ENCODE measurements at places on chromosomes 12 and 14.

- no peak for DNase-seq
Observed at GRCh38 chr14:100571837-100572236, 15.4 kb downstream of the BEGAIN start.

GRCh38 chr14:103854822-103855733 lies 7.7 kb upstream of the PPP1R13B start:
- DNase-seq = no peak

GRCh38 chr12:46907791-46908190 lies 82.0 kb upstream of the SLC38A4 start:
- DNase-seq = no peak

DNA sequence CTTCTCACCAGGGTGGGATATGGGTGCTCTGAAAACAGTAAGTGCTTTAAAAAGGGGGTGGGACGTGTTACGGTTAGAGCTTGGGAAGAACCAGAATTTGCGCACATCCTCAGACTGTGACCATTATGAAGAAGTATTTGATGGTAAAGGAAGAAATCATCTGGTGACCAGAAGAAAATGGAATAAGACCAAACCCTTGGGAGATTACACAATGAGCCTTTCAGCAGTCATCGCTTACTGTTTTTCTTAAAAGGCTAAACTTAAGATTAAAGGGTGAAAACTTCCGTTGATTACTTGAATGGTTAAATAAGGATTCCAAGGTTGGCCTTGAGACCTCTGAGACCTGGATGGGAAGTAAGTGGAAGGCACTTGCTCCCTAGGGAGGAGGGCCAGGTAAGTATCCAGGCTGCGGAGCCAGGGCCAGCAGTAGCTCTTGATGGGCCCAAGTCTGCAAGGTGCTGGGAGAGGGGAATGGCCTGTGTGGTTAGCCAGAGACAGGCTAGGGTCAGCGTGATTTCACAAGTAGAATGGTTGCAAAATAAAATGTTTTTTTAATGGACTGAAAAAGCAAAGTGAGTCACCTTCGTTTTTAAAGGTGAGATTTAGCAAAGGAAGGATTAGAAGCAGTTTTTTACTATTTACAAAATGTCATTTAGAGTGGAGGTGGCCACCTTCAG lies 13.0 kb upstream of the ISM2 start:
- no peak for DNase-seq

DNA sequence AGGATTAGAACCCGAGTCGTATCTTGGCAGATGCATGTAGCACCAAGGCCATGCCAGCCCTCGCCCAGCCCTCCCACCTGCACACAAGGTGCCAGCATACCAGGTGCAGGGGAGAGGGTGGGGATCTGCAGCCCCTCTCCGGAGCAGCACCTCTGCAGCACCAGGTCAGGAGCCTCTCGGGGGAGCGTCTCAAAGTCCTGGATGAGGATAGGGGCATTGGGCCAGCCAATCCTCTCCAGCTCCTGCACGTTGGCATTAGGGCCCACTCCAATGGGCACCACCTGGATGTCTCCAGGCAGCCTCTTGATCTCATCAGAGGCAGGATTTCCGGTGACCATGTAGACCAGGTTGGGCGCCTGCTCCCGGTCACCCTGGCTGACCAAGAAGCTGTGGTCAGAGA lies 73.2 kb upstream of the ANO2 start:
- no peak for DNase-seq

DNA sequence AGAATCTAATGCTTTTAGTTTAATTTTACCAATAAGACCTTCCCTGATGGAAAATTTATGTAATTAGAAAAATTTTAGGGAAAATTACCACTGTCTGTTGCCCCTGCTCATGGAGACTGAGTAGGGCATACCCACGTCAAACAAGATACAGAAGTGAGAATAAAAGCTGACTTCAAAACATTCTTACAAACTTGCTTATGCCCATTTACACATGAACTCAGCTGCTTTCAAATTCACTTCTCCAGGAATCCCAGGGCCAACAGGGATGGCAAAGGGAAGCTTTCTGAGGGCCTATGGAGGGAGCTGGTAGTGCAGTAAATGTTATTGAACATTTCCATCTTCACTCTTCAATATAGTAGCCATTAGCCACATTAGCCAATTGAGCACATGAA lies 4.8 kb upstream of the NINJ2 start:
- DNase-seq = no peak

GRCh38 chr12:91813701-91814100 lies 331.9 kb downstream of the BTG1 start:
- DNase-seq = no peak

DNA sequence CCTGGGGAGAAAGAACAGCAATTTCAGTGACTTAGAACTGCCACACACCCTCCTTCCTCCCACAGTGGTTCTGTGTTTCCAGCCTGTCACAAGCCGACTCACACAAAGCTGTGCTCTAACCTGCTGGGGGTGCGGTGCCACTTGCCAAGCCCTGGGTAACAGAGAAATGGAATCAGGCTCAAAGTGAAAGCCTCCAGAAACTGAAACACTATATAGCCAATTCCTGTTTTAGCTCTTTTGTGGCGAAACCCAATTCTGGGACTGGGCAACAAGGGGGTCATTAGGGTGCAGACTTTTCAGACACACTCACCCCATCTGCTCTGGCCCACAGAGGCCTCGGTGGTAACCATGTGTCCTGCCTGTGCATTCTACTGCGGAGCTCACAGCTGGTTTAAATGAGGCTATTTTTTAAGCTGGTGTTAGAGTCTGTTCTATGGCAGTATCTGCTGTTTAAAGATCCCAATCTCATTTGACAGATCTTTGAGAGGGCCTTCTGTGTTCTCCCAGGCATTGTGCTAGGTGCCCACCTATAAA lies 15.2 kb upstream of the ACTR6 start:
- DNase-seq = no peak

- no peak for DNase-seq
Observed at GRCh38 chr12:18966954-18967353, 162.6 kb upstream of the PLEKHA5 start.

- DNase-seq = no peak
Observed at GRCh38 chr12:77120156-77121085, 55.1 kb upstream of the E2F7 start.

DNA sequence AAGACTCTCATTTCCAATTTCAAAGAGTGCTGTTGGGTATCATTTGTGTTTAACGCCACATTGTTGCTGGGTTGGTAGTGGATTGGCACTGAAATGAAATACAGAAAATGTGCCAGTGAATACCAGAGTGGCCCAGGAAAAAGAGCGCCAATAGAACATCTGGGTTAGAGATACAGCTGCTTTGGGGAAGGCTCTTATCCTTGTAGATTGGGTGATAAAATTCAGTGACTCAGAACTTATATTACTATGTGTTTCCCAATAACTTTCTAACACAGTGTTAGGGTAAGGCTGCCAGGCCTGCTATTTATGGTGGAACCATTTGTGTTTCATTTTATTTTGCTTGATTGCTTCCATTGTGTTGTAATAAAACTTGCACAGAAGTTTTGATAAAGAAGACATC lies 168.2 kb upstream of the SSTR1 start:
- no peak for DNase-seq

DNA sequence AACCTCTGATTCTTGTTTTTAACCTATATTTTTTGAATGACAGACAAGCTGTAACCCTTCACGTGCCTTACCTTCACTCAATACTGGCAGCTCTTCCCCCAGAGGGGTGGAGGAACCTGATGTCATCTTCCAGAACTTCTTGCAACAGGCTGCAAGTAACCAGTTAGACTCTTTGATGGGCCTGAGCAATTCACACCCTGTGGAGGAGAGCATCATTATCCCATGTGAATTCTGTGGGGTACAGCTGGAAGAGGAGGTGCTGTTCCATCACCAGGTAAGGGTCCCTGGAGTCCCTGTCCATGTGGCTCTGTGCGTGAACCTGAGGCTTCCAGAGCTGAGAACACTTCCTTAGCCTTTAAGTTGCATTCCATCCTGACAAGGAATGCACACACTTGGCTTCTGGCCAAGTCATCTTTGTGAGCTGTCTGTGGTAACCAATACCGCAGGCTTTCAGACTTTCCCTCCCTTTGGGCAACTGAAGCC lies 22.7 kb downstream of the TRAFD1 start:
- DNase-seq = no peak

DNA sequence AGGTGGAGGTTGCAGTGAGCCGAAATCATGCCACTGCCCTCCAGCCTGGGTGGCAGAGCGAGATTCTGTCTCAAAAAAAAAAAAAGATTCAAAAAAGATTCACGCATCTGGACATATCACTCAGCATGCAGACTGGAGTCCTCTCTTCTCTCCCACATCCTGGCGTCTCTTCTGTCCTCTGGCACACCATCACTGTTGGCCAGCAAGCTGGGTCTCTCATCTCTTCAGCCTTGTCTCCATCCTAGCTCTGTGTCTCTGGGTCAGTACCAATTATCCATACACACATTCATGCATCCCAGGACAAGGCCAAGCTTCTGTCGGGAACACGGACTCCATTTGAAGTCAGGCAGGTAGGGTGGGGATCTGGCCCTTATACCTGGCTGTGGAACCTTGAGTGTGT lies 105.5 kb upstream of the MAP1LC3B2 start:
- no peak for DNase-seq

- no peak for DNase-seq
Observed at GRCh38 chr12:66905201-66905600, 226.3 kb upstream of the GRIP1 start.

GRCh38 chr12:124399622-124400021 lies 104.7 kb downstream of the RFLNA start:
- peak; percentile 4 for DNase-seq

DNA sequence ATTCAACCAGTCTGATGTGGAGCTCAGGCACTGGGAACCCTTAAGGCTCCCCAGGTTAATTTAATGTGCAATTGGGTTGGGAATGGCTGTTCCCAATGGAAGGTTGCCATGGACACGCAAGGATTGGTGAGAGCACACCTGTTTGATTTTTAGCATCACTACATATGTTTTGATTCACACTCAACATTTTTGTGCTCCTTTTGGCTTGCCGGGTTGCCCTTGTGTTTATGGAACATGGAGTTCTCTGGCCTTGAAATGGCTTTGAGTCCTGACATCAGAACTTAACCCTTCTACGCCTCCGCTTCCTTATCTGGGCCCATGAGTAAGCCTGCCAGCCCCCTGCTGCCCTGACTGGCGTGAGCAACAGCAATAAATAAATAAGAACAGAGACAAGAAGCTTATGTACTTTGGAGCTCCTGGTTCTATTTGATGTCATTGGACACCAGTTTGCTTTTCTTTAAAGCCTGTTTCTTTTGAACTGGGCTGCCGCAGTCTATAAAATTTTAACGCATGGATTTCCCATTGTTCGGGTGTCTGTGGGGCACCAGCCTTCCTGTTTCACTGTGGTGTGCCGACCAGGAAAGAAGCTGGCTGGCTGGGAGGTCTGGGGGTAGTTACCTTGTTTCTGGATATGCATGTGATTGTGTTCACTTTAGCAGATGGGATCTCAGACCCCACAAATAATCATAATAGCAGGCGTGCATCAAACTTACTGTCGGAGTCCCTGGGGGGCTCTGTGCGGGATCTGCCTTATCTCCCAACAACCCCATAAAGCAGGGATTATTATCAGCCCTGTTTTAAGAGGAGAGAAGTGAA lies 27.8 kb downstream of the TBX3 start:
- no peak for DNase-seq

DNA sequence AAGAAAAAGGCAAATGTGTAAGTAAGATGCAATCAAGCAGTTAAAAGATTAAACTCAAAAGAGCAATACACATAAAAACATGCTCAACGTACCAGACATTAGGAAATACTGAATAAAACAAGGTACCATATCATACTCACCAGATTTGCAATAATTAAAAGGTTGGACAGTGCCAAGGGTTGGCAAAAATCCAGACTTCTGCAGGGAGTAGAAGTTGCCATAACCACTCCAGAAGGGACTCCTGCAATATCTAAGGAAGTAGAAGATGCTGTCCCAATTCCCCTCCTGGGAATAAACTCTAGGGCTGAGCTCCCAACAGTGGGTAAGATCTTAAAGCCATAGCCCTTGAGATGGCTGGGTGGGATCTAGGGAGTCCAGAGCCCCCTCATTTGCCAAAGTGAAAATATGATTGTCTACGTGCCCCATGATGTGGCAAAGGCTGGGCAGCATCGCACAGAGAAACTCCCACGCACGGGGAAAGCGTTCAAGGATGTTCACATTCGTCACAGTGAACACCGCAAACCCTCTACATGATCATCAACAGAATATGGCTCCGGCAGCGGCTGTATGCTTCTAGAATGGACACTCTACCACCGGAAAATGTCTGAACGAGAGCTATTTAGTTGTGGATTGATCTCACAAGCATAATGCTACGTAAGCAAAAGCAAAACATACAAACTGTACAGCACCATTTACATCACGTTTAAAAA lies 12.3 kb downstream of the KCTD10 start:
- DNase-seq = no peak

DNA sequence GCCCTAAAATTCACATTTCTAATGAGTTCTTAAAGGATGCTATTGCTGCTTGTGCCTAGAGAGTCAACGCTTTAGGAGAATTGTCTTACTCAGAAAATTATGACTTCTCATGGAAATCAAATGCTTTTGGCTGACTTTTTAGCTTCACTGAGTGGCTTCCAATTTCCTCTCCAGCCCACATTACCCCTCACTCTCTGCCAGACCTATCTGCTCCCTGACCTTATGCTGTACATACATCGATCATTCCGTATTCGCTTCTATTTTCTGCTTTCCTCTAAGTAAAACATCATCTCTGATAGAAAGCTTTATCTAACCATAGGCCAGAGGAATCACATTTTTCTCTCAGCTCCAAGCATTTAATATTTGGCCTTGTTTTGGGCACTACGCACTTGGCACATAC lies 12.5 kb upstream of the SMCO3 start:
- no peak for DNase-seq

- no peak for DNase-seq
Observed at GRCh38 chr12:112131686-112132085, 6.3 kb downstream of the TRAFD1 start.

GRCh38 chr14:83260751-83261150 lies 1727.1 kb upstream of the SEL1L start:
- DNase-seq = no peak

DNA sequence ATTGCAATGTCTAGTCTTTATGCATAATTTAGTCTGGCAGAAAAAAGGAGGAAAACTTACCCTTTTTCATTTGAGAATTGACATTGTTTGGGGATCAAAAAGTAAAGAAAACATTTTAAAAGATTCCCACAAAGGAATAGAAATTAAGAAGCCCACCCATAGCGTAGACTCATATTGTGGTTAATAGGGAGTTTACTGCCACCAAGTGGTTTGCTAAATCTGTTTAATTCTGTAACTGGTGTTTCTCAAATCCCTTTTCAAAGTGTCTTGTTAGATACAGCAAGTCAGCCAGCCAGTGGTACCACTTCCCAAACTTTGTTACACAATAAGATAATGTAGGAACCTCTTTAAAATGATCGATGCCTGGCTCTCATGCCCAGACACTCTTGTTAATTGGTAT lies 180.3 kb downstream of the IPO8 start:
- no peak for DNase-seq

DNA sequence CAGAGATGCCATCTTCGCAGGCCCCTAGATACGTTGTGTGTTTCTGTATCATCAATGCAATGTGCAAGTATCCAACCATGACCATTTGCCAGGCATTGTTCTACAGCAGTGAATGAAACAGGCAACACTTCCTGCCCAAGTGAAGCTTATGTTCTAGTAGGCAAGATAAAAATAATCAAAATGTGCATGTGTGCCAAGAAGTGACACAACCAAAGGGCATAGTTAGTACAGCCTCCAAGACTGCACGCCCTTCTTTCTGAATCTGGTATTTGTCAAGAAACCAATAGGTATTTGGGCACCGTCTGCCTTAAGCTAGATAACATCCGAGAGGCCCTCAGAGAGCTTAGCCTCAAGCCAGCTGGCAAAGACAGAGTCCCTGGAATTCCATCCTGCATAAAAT lies 152.0 kb downstream of the TMEM132C start:
- no peak for DNase-seq
